Kidney glomerular epithelial cell (primary cell): ENCODE measurements at places on chromosomes 12 and 14.
A peak's percentile ranks its signal among the peaks of the same experiment; 100 is the strongest.

DNA sequence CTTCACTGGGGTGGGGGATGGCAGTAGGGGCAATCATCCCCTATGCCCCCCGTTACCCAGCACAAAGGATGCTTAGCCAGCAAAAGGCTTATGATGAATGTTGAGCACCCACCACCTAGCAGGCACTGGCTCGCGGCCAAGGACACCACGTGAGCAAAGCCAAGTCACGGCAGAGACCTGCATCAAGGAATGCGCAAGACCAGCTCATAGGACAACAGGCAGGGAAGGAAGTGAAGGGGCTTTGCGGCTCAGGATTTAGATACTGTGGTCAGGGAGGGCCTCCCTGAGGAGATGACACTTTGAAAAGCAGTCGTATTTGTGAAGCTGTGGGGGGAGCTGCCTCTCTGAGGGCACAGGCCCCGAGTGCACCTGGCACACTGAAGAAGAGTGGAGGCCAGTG lies 32.8 kb downstream of the SH2B3 start:
- DNase-seq: no peak

DNA sequence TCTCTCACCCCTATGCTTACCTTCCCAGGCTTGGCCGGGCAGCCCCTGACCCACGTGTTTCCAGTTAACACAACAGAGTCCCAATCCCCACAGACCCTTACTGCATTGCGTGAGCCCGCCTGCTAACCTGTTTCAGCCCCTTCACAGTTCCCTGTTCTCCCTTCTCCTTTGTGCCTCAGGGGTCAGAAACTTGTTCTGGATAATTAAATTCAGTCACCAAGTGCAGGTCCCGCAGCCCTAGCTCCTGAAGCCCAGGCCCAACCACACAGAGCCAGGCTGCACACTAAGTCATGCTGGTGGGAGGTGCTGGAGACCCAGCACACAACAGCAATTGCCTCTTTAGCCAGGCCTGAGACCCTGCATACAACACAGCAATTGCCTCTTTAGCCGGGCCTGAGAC lies 9.6 kb downstream of the ISM2 start:
- no peak for DNase-seq

DNA sequence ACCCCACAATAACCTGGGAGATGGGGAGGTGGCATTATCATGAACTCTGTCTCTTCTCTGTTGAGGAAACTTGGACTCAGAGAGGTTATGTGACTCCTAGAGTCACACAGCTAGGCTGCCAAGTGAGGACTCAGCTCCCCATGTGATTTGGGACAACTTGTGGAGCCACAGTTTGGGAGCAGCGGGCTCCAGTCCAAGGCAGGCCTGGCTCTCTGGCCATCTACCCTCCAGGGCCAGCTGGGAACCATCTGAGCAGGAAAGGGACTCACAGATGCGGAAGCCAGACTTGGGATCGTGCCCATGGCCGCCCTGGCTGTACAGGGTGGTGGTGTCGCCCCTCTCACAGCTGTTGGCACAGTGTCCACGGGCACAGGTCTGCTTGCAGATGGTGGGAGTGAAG lies 59.1 kb downstream of the ISCA2 start:
- no peak for DNase-seq

- DNase-seq: no peak
Measured at GRCh38 chr12:121490401-121491281, 90.2 kb downstream of the KDM2B start.

GRCh38 chr12:119440803-119441360 lies 106.4 kb downstream of the CCDC60 start:
- no peak for DNase-seq

GRCh38 chr12:5808981-5809380 lies 136.1 kb downstream of the ANO2 start:
- DNase-seq: peak; percentile 70

DNA sequence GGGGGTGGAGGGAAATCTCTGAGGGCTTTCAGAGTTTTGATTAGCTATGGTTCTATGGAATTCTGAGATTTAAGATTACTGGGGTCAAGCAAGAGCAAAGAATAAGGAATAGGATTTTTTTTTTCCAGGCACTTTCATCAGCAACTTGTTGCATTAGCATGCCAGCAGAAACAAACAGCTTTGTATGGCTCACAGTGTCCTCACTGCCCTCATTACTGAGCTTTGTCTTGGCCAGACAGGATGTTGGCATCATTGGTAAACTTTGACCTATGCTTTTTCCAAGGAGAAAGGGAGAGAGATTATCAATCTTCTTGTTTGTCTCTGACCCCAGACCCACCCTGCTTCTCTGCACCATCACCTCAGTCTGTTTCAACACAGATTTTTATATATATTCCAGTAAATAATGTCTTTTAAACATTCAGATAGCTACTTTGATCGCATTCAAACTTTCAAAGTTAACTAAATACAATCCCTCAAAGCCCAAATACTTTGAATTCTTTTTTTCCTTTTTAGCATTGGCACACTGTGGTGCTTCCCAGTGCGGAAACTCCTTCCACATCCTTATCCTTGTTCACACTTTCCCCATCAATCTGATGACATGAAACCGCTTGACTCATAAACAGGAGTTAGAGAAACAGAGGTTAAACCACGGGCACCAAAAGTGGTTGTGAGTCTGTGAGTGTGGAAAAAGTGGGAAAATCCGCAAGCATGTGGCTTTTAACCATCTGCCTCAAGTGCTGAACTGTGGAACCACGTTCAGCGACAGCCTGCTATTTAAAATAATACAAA lies 282.2 kb upstream of the FAR2 start:
- no peak for DNase-seq

DNA sequence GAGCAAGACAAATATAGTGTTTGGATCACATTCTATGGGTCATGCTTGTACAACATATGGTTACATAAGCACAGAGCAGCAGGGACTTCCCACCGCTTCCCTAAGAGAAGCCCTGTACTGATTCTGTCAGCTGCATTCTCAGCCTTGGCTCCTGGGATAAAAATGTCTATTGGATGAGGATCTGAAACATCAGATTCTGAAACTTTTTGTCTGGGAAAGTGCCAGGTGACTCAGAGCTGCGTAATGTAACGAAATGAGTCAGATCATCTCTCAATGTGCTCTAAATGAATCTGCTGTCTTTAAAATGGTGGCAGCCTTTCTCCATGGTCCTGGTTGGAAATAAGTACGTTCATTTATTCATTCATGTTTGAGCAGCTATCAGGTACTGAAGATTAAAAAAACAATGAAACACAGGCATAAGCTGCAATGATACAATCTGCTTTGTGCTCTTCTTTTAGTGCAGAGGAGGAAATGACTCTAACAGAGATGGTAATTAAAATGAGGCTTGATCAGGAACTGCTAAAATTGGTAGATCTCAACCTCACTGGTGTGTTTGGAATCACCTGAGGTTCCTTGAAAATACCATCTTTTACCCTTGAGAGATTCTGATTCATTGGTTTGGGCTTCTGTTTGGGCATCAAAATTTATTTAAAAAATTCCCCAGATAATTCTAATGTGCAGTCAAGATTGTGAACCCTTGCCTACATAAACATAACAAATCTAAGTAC lies 99.1 kb upstream of the NAP1L1 start:
- DNase-seq: peak; percentile 81

GRCh38 chr12:24952389-24952788 lies 3.5 kb upstream of the BCAT1 start:
- no peak for DNase-seq

GRCh38 chr12:94730847-94731246 lies 80.5 kb upstream of the TMCC3 start:
- DNase-seq: no peak

DNA sequence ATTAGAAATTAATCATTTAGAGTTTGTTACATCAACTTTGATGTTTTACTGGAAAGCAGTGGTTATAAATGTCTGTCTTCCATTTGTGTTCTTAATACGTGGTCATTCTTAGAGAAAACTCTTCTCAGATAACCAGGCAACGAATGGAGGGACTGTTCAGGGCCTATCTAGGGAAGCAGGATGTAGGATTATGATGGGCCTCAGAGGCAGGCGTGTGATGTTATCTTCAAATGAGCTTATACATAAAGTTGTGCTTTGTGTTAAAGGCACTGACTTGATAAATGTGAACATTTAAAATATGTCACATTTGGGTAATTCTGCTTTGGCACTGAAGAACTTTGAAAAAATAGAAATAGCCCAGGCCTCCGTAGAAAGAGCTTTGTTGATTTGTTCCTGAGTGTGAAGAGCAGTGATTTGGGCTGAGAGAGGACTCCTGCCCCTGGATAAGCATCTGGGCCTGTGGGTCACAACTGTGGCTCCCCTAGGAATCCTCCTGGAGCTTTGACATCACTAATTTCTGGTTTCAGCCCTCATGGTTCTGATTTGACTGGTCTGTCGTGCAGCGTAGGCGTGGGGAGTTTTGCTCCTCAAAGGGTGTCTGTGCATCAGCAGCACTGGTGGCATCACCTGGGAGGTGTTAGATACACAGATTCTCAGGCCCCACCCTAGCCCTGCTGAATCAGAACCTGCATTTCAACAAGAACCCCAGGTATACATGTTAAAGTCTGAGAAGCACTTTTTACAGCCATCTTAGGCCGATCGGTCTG lies 55.4 kb downstream of the SAMD4A start:
- no peak for DNase-seq

DNA sequence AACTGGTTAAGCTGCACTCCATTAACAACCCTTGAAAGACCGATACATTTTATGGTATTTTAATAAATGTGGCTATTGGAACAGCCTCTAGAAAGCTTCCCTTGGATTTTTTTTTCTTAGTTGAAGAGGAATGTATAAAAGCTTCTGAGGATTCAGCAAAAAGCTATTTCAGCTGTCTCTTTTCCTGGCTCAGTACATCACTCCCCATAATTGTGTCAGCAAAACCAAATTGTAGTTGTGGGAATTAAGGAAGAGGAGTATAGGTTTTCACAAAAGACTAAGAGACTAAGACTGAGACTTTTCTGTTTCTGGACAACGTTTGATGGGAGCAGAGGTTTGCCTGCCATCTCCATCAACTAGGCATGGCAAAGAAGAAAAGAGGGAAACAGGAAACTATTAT lies 106.5 kb downstream of the C12orf50 start:
- DNase-seq: no peak

- no peak for DNase-seq
Measured at GRCh38 chr12:14975457-14975856, 2.6 kb downstream of the PDE6H start.

DNA sequence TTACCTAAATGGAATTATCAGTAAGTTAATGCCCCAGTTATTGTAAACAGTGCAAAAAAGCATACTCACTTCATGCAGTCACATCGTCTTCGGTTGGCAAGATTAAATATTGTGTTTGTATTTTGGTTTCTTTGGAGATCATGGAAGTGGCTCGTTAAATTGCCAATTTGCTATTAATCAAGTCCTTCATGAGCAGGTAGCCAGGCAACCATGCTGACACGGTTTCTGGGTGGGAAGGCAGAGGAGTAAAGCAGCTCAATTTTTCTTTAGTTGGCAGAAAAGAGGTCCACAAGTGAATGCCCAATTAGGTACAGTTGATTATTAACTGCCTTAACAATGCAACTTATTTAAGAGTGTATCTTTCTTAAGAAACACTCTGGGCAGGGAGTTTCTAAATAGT lies 43.9 kb downstream of the PPP4R3A start:
- DNase-seq: peak; percentile 52

DNA sequence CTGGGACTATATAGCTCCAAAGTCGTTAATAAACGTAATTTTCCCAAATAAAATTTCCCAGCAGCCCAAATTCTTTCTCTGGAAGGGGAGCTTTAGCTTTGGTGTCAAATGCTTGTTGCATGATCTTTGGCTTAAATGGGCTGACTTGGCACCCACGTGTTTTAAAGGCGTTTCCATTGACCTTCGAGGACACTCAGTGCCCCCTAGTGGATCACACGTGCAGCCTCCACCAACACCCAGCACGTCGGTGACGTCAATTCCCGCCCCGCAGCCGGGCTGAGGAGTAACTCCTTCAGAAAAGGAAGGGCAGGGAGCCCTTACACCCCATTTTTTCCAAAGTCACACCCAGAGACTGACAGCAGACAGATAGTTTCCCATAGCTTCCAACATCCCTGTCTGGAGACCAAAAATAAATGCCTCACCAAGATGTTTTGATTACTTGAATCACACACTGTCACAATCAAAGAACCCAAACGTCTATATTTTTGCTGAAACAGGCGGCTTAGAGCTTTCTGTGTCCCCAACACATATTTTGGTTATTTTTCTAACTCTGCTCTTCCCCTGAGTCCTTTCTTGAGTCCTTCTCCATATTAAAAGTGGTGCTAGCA lies 707.9 kb downstream of the AACS start:
- DNase-seq: no peak

DNA sequence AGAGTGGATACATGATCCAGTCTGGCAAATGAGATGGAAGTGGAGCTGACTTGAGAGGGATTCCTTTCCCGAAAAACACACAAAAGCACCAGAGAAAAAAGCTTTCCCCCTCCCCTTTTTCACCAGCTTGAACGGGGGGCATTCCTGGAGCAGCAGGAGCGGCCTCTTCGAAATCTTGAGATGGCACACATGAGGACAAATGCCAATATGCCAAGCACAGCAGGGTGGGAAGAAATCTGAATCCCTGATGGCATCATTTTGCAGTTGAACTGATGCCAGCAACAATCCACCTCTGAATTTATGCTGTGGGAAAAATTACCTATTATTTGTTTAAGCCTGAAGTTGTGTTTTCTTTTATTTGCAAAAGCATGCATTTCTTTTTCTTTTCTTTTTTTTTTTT lies 29.7 kb upstream of the BICD1 start:
- DNase-seq: no peak

GRCh38 chr14:23294734-23295561 lies 7.7 kb downstream of the PPP1R3E start:
- DNase-seq: peak; percentile 35

GRCh38 chr14:53896726-53897125 lies 59.9 kb downstream of the BMP4 start:
- DNase-seq: no peak

GRCh38 chr12:6426882-6427671 lies 17.7 kb upstream of the CD27 start:
- no peak for DNase-seq

- DNase-seq: no peak
Measured at GRCh38 chr12:9024512-9024911, 35.2 kb downstream of the KLRG1 start.

GRCh38 chr14:83885837-83886293 lies 1644.1 kb upstream of the FLRT2 start:
- DNase-seq: no peak

GRCh38 chr12:31599053-31599452 lies 8.1 kb upstream of the DENND5B start:
- DNase-seq: no peak

GRCh38 chr12:23948291-23948690 lies 1.2 kb downstream of the SOX5 start:
- DNase-seq: no peak
